ENCODE measurements at places on chromosomes 4 and X. TPM values are rescaled to one million over a fixed set of nuclear protein-coding genes. Genes with fewer than 3 reads are reported as not detected.

The MAGED2 gene
- total RNA-seq, result 1,087 TPM

The GLRA3 gene
- total RNA-seq, result not detected

The AWAT2 gene
- total RNA-seq, result not detected

The STAG2 gene
- total RNA-seq, result 86.5 TPM

The GPR50 gene
- not detected for total RNA-seq

The KIF4A gene
- 5.1 TPM for total RNA-seq

The SUPT20HL2 gene
- 0.09 TPM for total RNA-seq

The CT45A1 gene
- total RNA-seq, result 0.13 TPM

The CXCL11 gene
- not detected for total RNA-seq

The DUX4 gene
- not detected for total RNA-seq

The RASL11B gene
- 7.5 TPM for total RNA-seq

The PRKG2 gene
- 0.84 TPM for total RNA-seq

The RAB41 gene
- total RNA-seq, result not detected

The CDS1 gene
- 0.27 TPM for total RNA-seq

The TLR8 gene
- total RNA-seq, result 0.44 TPM

The MGARP gene
- 0.31 TPM for total RNA-seq

The RHOXF1 gene
- 0.09 TPM for total RNA-seq

Measured in muscle of leg (tissue), 16 donors.